ENCODE measurements at places on chromosomes 13 and 19. TPM values are rescaled to one million over a fixed set of nuclear protein-coding genes. Genes with fewer than 3 reads are reported as not detected.

Gene PCDH9
- 0.23 TPM for polyA plus RNA-seq

Gene ADM5
- 2.8 TPM for polyA plus RNA-seq

Gene HCN2
- 0.14 TPM for polyA plus RNA-seq

Gene BICRA
- 8.2 TPM for polyA plus RNA-seq

Gene RFXAP
- 10.3 TPM for polyA plus RNA-seq

Gene SWSAP1
- 6.6 TPM for polyA plus RNA-seq

Gene ZIC5
- polyA plus RNA-seq = 14.1 TPM

Data from GM23338 (cell line).